8988T (cell line): ENCODE measurements at places on chromosomes 2 and 18.

- DNase-seq, result no peak
Measured at GRCh38 chr2:32363597-32363996, 6.8 kb downstream of the BIRC6 start.

GRCh38 chr2:13308989-13309388, 592.3 kb downstream of the TRIB2 start:
- DNase-seq, result no peak

- no peak for DNase-seq
Measured at GRCh38 chr18:1658908-1659566, 754.4 kb downstream of the ADCYAP1 start.

- no peak for DNase-seq
Measured at GRCh38 chr2:113185664-113186432, 12.1 kb downstream of the PSD4 start.

- no peak for DNase-seq
Measured at GRCh38 chr2:33184041-33184440, 237.3 kb downstream of the LTBP1 start.

DNA sequence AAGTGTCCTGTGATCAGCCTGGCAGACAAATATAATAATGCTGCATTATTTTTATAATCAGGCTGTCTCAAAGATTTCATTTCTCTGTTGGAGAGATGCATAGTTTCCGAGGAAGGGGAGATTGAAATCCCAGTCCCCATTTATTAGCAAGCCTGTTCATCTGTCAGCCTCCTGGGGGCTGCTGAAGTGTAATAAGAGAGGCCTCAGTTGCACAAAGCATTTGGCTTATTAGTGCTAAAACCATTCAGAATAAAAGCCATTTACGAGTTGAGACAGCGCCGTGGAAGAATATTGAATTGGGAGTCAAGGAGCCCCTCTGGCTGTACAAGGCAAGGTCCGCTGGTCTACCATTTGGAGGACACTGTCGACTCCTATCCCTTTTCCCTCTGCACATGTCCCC, 6.1 kb downstream of the GPR39 start:
- no peak for DNase-seq

DNA sequence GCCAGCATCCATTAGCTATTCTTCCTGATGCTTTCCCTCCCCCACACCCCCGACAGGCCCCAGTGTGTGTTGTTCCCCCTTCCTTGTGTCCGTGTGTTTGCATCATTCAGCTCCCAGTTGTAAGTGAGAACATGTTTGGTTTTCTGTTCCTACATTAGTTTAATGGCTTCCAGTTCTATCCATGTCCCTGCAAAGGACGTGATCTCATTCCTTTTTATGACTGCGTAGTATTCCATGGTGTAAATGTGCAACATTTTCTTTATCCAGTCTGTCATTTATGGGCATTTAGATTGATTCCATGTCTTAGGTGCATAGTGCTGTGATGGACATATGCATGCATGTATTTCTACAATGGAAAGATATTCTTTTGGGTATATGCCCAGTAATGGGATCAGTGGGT, 104.7 kb downstream of the TMEM185B start:
- DNase-seq, result no peak

DNA sequence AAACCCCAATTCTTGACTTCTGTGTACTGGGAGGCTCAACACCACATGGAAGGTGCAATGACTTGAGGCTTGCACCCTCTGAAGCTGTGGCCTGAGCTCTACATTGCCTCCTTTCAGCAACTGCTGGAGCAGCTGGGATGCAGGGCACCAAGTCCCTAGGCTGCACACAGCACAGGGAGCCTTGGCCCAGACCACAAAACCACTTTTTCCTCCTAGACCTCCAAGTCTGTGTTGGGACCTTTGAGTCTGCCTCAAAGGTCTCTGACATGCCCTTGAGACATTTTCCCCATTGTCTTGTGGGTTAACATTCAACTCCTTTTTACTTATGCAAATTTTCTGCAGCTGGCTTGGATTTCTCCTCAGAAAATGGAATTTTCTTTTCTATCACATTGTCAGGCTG, 62.6 kb upstream of the KCNE4 start:
- no peak for DNase-seq

GRCh38 chr2:20103530-20103929, 52.1 kb upstream of the LAPTM4A start:
- DNase-seq, result no peak

GRCh38 chr2:60602388-60602787, 48.9 kb upstream of the BCL11A start:
- no peak for DNase-seq
